Stomach (tissue), 19 donors: ENCODE measurements at places on chromosomes 11 and 22. TPM values are rescaled to one million over a fixed set of nuclear protein-coding genes. Genes with fewer than 3 reads are reported as not detected.

Gene ZNF280B
- 1.3 TPM for total RNA-seq

Gene EMSY
- 38.2 TPM for total RNA-seq

Gene COX8A
- 107 TPM for total RNA-seq

Gene DCDC1
- total RNA-seq: 0.55 TPM

Gene KDM4E
- total RNA-seq: not detected

Gene MUC5AC
- 1,253 TPM for total RNA-seq

Gene NNMT
- 308 TPM for total RNA-seq

Gene BEST1
- not detected for total RNA-seq

Gene IRAG1
- total RNA-seq: 48.7 TPM

Gene HDHD5
- total RNA-seq: 22.8 TPM

Gene CHEK2
- total RNA-seq: not detected

Gene OR2AG1
- total RNA-seq: not detected

Gene KRTAP5-11
- not detected for total RNA-seq

Gene EMID1
- 3.2 TPM for total RNA-seq

Gene PGM2L1
- total RNA-seq: 12.5 TPM

Gene TMEM45B
- 37.1 TPM for total RNA-seq

Gene SCUBE1
- total RNA-seq: 8.0 TPM

Gene MRGPRX4
- total RNA-seq: not detected

Gene PKP3
- 26.3 TPM for total RNA-seq
